Activated CD8-positive, alpha-beta memory T cell treated with anti-CD3 and anti-CD28 coated beads, Interleukin-2, amount 10 ng/mL, durations not matched to agents 7 days and 5 days (primary cell): ENCODE measurements at places on chromosomes 7 and 10.

DNA sequence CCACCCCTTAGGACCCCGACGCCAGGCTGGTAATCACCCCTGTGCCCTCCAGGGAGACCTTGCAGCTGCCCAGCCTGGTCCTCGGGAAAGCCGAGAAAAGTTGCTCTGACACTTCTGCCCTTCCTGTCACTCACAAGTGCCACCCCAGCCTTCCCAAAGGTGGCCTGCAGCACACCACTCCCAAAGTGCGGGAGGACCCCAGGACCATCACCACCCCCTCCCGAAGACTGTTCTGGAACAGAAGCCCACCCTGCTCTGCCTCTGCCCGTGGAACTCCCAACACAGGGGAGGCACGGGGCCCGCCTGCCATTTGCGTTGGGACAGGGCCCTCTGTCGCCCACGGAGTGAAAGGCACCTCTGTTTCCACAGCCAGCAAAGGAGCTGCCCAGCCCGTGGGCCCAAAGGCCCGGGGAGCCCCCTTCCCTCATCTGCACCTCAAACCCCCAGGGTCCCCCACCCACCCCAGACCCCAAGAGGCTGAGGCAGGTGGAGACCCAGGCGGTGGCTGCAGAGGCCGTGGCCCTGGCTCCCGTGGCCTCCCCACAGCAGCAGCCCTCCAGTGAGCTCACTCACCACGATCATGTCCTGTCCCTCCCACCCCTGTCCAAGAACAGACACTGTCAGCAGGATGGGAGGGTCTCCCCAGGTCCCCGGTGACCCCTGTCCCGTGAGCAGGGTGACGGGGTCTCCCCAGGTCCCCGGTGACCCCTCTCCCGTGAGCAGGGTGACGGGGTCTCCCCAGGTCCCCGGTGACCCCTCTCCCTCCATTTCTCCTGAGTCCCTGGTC, 47.8 kb upstream of the PPP2R2D start:
- no peak for DNase-seq

- no peak for DNase-seq
Observed at GRCh38 chr7:5469375-5470166, 45.9 kb upstream of the TNRC18 start.

DNA sequence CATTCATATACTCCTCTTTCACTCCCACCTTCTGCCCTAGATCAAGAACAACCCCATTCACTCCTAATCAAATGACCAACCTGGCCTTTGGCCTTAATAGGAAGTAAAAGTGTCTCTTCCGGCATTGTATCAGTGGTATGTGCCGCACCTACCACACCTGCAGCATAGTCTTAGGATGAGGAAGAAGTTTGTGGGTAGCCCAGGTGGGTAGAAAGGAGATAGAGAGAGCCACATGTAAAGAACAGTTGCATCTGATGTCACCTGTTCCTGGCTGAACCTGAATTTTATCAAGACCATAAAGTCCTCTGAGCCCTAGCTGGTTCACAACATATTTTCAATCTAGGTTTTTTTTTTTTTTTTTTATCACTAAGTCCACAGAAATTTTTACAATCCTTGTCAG, 55.5 kb upstream of the PTPN12 start:
- DNase-seq = no peak

GRCh38 chr10:29229258-29229705, 59.6 kb upstream of the LYZL1 start:
- no peak for DNase-seq

DNA sequence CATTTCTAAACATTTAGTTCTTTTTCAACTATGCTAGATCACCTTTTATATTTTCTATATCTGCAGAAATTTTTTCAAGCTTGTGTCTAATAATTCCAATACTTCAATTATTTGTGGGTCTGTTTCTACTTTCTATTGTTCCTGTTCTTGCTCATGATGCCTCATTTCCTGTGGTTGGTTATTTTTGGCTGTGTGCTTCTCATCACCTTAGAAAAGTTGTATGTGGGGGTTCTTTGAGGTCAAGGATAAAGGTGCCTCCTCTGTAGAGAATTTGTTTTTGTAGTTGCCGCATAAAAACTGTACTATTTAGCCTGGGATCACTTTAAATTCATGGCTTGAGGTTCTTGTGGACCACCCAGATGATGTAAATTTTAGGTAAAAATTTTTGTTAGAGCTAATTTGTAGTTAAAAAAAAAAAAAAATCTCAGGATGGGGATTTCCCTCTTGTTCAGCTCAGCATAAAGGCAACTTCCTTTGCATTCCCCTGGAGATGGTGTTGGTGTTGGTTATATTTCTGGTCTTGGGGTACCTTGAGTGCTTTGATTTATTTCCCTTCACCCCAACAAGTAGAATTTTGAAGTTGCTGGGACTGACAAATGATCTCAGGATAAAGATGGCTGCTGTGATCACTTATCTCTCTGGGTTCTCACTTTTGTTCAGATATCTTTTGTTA, 27.0 kb upstream of the JAZF1 start:
- DNase-seq = no peak

- DNase-seq = no peak
Observed at GRCh38 chr7:90244565-90244908, 437 bp upstream of the CFAP69 start.

GRCh38 chr10:114283535-114284234, 44.6 kb downstream of the VWA2 start:
- DNase-seq = no peak

DNA sequence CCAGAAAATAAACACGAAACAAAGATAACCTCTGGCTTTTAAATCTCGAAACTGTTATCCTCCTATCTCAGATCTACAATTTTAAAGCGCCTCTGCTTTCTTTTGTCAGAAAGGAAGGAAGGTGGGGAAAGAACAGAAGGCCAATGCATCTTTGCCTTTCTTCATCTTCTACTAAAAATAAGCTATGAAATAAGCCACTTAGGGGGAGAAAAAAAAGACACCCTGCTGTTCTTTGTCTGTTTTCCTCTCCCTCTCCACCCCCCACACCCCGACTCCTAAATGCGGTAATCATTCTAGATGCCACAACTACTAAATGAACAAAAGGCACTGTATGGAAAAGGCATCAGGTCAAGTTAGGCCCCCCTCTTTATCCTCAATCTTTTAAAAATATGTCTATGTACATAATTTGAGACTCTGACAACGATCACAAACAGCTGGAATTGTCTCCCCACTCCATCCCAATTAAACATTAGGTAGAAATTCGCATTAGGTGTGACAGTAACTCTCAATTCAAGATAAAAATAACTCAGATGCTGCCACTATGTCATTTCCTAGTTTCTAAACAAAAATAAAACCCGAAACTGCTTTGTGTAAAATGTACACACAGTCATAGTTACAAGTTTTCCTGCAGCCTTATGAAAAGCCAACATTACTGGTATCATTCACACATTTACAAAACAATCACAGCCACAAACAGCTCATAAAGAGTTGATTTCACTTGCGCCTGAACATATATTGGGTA, 2.4 kb downstream of the UBE2H start:
- no peak for DNase-seq

DNA sequence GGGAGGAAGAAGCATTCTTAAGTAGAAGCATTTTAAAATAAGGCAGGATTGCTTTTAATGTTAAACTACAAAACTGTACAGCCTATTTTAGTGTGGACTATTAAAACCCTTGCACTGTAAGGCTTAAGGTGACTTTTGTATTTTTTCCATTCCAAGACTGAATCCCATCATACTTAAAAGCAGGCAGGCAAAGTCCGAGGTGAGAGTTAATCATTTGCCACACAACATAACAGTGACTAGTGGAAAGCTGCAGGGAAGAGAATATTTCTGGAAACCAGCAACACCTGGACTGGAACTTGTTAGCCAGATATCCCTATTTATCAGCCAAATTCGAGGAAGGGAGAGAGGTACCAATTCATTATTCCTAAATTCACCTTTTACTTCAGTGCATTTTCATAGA, 3.5 kb downstream of the PRR15 start:
- no peak for DNase-seq

- no peak for DNase-seq
Observed at GRCh38 chr7:150801946-150802771, 1.6 kb downstream of the TMEM176A start.

DNA sequence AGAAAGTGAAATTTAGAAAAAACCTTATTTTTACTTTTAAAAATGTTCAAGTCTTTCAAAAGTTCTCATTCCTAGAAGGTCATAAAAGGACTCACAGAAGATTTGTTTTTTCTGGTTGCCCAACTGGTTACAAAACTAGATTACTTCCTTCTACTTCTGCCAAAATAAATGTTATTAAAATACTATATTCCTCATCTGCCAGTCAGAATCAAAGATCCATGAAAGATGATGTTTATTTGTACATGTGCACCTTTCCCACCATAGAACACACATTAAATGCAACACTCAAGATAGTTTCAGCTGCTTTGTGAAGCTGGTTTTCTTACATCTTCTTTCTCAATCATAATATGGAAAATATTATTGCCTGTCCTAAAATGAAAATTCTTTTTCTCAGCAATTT, 465.4 kb downstream of the ETV1 start:
- DNase-seq = no peak

GRCh38 chr10:62381385-62382102, 7.4 kb downstream of the ZNF365 start:
- no peak for DNase-seq

DNA sequence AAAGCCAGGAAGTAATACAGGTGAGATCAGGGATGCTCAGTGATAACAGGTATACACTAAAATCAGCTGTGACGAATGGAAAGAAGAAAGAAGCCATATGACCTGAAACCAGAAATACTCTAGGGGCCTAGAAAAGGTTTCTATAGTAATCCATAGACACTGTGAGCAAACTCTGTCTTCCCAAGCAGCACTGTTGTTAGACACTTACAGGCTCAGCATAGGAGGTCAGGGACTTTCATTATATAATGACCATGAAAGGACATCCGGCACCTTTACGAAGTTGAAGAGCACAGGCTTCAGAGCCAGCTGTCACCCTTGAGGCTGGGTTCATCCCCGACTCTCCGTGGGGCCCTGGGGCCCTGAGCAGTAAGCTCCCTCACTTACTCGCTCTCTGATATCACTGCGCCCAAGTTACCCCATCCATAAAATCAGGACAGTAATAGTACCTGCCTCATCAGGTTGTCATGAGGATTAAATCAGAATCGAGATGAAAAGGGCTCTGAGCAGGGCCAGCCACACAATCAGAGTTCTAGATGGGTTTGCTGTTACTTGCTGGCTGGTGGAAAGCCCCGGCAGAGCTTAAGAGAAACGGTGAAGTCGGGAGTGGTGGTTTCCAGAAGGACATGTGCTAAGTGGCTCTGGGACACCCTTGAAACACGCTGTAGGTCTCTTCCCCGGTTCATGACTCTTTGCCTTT, 79.5 kb downstream of the ITIH5 start:
- DNase-seq = no peak

- no peak for DNase-seq
Observed at GRCh38 chr7:93902777-93903423, 3.5 kb upstream of the GNGT1 start.
